ENCODE measurements at places on chromosomes 13 and 19. TPM values are rescaled to one million over a fixed set of nuclear protein-coding genes. Genes with fewer than 3 reads are reported as not detected.

DPF1 gene
- total RNA-seq = 4.9 TPM

IGFL1 gene
- not detected for total RNA-seq

SULT2A1 gene
- total RNA-seq = not detected

SLAIN1 gene
- 46.3 TPM for total RNA-seq

ZNF229 gene
- total RNA-seq = 18.3 TPM

FBN3 gene
- 122 TPM for total RNA-seq

TGFBR3L gene
- total RNA-seq = 1.1 TPM

NLRP9 gene
- not detected for total RNA-seq

NEK3 gene
- total RNA-seq = 28.1 TPM

CASP14 gene
- total RNA-seq = not detected

CACNG6 gene
- 7.6 TPM for total RNA-seq

ZNF549 gene
- total RNA-seq = 11.6 TPM

ZNF772 gene
- 7.3 TPM for total RNA-seq

LILRB1 gene
- not detected for total RNA-seq

SHD gene
- total RNA-seq = 0.82 TPM

LENG9 gene
- total RNA-seq = 0.75 TPM

OR10H4 gene
- not detected for total RNA-seq

SCAF1 gene
- 90.7 TPM for total RNA-seq

STOML3 gene
- total RNA-seq = not detected

ZNF878 gene
- total RNA-seq = 2.9 TPM

LILRA1 gene
- total RNA-seq = not detected

SLC10A2 gene
- not detected for total RNA-seq

PLVAP gene
- total RNA-seq = 0.42 TPM

All from progenitor cell of endocrine pancreas (in vitro differentiated cells).